GM13976 (cell line): ENCODE measurements at places on chromosomes 6 and 20.

DNA sequence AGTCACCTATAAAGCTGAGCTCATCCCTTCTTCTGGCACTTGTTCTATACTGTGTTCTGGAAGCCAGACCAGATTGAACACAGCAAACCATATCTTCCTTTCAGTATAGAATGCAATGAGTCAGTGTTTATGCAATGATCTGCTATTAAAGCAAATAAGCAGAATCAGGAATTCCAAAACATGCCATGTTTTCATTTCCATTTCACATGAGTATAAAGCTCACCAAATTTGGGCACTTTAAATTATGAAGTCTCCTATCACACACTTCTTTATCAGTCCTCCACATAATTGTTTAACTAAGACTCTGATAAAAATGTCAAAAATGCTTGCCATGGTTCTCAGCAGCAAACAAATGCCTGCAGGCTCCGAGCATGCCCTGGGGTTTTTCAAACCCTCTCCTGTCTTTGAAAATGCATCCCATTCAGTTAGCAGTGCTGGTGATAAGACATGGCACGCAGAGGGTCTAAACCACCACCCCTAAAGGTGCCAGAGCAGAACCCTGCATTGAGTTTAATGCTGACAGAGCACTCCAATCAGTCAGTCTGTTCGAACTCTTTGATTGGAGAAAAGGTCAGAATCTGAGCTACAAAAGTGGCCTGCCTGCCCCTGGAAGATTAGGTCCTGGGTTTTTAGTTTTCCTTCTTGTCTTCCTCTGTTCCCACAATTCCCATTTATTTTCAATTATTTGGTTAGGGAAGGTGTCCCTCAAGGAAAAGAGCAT, 234.1 kb downstream of the GMPR start:
- no peak for DNase-seq

DNA sequence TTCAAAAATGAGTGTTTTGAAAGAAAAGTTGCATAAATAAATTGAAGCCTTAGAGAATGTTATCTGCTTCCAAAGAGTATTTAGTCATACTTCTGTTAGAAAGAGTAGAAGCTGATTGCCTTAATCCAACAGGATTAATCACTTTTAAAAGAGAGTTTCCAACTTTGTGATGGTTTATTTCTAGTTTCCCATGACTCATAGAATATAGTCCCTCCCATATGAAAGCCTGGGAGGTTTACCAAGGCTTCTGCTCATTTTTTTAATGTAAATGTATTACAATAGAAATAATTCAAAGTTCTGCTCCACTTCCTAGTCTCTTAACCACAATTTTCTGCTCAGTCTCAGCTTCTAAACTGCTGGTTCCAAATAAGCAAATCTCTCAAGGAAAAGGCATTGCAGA, 118.0 kb upstream of the IRAK1BP1 start:
- DNase-seq = no peak

DNA sequence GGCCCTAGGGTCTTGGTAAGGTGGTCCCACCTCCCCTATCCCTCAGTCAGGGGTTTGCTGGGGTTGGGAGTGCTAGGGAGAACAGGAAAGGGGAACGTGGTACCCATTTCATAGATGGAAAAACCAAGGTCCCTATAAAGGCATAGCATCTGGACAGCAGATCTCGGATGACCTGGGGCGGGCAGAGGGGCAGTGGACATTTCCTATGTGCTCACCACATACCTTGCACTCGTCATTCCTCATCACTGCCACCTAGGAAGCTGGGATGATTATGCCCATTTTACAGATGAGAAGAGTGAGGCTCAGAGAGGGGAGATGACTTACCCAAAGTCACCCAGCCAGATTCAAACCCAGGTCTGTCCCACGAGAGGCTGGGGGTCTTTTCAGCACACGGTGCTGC, 12.1 kb downstream of the MYLK2 start:
- DNase-seq = no peak

- no peak for DNase-seq
These were observed 5.6 kb downstream of the TFAP2A start for GRCh38 chr6:10409233-10409721.

DNA sequence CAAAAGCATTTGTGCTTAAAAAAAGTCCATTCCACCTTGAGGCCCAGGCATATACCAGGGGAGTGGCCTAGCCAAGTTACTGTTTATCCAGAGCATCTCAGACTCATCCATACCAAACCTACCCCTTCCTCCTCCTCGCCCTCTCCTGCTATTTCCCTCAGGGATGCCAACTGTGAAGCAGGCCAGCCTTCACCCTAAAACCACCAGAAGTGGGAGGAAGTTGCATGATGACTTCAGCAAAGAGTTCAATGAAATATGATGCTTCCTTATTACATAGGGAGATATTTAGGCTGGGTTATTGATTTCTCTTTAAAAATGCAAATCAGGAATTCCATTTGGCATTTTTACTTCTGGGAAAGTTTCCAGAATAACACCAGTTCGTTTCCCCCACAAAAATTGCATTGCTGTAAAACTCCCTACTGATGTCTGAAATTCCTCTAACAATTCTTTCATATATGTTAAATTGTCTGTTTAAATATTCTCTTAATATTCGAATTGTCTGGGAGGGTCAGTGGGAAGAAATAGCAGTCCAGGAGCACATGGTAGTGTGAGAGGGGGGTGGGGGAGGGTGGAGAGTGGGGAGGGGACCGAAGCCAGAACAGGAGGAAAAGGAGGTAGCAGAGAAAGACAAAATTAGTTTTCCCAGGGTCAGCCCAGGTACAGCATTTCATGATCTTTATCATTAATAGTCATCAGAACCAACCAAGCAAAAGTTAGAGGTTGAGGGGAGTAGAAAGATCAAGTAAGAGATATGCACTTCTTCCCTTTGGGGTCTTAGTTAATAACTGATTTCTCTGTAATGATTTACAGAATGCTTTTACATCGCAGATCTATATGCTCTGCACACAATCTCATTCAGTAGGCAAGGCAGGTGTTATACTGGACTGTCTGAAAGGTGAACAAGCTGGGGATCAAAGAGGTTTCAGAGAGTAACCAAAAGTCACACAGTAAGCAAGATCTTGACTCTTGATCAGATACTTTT, 1.7 kb upstream of the TCP11 start:
- DNase-seq = no peak

DNA sequence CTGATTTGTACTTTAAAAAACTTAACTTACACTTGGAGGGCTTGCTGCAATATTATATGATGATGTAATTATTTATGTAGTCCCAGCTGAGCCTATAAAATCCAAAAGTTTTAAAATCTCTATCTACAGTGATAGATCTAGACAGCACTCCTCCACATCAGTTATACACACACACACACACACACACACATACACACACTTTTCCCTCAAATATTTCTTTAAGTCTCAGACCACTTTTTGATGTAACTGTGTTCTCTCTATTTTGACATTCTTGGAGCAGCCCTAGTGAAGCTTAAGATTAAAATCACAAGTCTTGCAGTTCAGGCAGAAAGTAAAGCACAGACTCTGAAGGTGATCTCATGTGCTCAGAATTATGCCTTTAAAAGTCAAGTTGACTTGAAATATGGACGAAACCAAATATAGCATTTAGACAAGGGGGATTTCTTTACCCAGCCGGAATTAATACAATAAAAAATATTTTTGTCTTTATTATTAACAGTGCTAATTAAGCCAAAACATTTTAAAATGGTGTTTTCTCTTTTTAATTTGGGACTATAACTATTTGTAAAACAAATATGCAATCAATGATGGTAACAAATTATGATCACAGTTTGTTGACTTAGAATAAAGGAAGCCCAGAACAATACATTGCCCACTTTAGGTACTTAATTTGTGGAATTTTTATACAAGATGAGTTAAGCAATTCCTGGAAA, 63.5 kb upstream of the TMEM30A start:
- no peak for DNase-seq
